ENCODE measurements at places on chromosomes 2 and 18. TPM values are rescaled to one million over a fixed set of nuclear protein-coding genes. Genes with fewer than 3 reads are reported as not detected.

Gene XDH
- total RNA-seq, result 6.1 TPM

- no peak for DNase-seq
Measured at GRCh38 chr18:40017021-40017420, 1938.0 kb upstream of the PIK3C3 start.

GRCh38 chr18:73110307-73110706 lies 242.5 kb upstream of the NETO1 start:
- DNase-seq, result no peak

- DNase-seq, result peak; percentile 28
Measured at GRCh38 chr2:168178520-168179324, 68.7 kb downstream of the STK39 start.
